ENCODE measurements at places on chromosomes 7 and 10. TPM values are rescaled to one million over a fixed set of nuclear protein-coding genes. Genes with fewer than 3 reads are reported as not detected.

- no peak for DNase-seq
Measured at GRCh38 chr7:122304996-122305421, 459 bp upstream of the FEZF1 start.

- no peak for DNase-seq
Measured at GRCh38 chr10:48940372-48940771, 732 bp upstream of the LRRC18 start.

DNA sequence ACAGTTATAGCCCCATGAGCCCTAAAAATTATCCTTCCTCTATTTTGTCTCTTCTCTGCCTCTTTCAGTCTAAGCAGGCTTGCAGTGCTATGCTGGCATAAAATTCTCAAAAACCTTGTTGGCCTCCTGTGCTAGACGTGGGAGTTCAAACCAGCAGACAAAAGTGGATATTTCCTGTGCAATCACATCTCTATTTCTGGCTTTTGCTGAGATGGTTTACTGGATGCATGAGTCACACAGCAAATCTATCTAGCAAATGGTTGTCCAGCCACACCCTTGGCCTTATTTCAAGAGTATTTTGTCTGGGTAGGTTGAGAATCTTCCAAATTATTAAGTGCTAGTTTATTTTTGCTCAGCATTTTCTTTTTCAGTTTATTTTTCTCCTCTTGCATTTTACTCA, 370.8 kb downstream of the CDC14C start:
- DNase-seq: peak; percentile 96

GRCh38 chr7:36272567-36273269, 116.9 kb upstream of the ANLN start:
- DNase-seq: no peak

DNA sequence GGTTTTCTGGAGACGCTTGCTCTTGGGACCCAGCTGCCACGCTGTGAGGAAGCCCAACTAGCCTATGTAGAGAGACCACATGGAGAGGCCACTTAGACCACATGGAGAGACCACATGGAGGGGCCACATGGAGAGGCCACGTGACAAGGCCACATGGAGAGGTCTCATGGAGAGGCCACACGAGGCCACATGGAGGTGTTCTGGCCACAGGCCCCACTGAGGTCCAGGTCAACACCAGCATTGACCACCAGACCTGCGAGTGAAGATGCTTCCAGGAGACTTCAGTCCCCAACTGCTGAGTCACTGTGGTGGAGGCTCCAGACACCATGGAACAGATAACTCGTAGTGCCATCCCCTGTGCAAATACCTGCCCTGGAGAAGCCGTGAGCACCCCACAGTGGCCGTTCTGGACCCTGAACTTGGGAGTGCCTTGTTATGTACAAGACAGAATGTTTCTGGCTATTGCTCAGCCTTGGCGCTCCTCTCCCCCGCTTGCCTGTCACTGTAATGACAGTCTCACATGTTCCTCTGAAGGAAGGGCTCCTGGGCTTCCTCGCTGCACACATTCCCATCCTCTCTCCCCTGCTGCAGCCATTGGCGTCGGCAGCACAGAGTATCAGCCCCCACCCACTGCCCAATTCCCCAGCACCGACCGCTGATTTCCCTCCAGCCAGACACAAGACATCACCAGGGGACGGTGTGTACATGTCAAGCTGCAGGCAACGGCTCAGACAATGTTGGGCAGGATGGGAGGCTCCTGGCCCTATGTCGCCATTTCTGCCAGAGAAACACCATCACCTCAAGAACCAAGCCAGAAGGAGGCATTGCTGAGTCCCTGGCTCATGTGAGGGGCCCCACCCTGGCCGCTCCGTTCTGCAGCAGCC, 49.0 kb upstream of the TNRC18 start:
- DNase-seq: no peak

GRCh38 chr7:42940985-42941847, 9.0 kb downstream of the MRPL32 start:
- DNase-seq: peak; percentile 84

DNA sequence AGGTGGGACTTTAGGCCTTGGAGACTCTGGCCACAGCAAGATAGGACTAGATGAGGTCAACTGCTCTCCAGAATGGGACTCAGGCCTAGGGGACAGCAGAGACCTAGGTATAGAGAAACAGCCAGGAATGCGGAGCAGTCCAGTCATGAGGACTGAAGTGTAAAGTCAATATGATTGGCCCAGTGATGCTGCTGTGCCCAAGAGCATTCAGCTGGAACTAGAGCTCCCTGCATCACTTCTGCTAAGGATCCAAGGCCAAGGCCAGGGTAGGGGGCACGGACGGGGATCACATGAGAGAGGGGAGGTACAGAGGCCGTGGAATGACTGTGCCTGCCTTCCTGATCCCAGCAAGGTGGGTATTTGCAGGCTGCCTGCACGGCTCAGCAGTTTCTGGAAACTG, 237.9 kb downstream of the FRMD4A start:
- DNase-seq: no peak

GRCh38 chr7:135390829-135391228, 119.1 kb downstream of the CNOT4 start:
- no peak for DNase-seq

GRCh38 chr7:11726794-11727155, 105.2 kb downstream of the THSD7A start:
- no peak for DNase-seq

DNA sequence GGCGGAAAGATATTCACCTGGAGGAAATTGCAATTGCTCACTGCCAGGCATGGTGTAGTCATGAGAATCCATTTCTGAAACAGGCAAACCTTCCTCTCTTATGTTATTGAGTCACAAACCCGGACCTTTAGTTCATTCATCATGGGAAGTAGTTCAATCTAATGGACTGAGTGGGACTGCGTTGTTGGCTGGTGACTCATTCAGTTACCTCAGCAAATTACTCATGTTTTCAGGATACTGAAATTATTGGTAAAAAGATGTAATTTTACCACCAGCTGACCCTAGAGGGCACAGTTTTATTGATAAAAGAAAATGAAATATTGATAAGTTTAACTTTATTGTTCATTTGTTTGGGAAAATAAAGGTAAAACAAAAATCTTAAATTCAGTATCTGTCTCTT, 1194.4 kb upstream of the SORCS1 start:
- DNase-seq: peak; percentile 96

GRCh38 chr7:18771834-18772566, 276.5 kb downstream of the HDAC9 start:
- DNase-seq: no peak

- no peak for DNase-seq
Measured at GRCh38 chr7:123351516-123352505, 152.0 kb upstream of the SLC13A1 start.

GRCh38 chr10:71753091-71753959, 20.0 kb downstream of the VSIR start:
- DNase-seq: no peak

- DNase-seq: no peak
Measured at GRCh38 chr10:103980288-103980906, 13.5 kb downstream of the SLK start.

DNA sequence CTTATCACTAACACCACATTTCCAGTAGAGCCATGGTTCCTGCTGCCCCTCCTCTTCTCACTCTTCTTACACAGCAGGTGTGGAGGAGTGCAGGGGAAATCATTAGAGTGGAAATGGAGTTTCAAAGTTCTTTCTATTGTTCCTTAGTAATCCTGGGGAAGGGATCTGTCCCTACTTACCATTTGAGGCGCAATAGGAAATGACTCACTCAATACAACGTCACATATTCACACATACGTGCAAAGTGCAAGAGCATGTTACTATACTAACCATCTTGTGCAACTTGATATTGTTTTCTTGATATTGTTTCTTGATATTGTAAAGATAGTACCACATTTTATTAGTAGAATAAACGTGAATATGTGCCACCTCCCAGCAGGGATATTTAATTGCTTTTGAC, 1010.2 kb downstream of the DNAJB9 start:
- DNase-seq: peak; percentile 1

GRCh38 chr7:100693312-100694097, 545 bp downstream of the GIGYF1 start:
- no peak for DNase-seq

DNA sequence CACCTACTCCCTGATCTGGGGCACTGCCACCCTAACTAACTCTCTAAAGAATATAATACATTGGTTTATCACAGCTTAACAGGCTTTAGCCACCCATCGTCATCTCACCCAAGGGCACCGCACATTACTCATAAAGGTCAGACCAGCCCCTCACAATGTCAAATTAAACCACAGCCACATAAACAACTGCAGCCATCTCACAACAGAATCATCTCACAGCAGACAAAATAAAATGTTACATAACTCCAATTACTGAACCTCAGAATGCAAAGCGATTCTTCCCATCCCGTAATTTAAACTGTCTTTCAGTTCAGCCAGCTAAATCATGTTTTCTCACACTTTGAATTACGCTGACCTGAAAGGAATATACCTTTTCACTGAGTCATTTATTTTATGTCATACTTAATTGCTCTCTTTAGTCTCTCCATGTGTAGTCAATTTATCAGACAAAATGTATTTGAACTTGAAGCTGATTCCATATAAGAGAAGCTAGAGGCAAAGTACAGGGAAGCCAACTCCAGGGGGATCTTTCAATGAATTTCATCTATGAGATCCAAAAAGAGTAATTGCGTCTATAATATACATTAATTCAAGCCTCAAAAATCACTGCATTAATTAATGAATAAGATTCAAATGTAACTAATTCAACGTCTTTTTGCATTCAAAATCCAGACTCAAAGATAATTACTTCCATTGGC, 96.9 kb upstream of the NEBL start:
- peak; percentile 85 for DNase-seq

- no peak for DNase-seq
Measured at GRCh38 chr10:20454331-20454730, 442.8 kb downstream of the NEBL start.

GRCh38 chr7:29102558-29103151, 43.7 kb downstream of the CPVL start:
- DNase-seq: peak; percentile 75

- DNase-seq: no peak
Measured at GRCh38 chr10:121098751-121099150, 247.6 kb downstream of the WDR11 start.

DNA sequence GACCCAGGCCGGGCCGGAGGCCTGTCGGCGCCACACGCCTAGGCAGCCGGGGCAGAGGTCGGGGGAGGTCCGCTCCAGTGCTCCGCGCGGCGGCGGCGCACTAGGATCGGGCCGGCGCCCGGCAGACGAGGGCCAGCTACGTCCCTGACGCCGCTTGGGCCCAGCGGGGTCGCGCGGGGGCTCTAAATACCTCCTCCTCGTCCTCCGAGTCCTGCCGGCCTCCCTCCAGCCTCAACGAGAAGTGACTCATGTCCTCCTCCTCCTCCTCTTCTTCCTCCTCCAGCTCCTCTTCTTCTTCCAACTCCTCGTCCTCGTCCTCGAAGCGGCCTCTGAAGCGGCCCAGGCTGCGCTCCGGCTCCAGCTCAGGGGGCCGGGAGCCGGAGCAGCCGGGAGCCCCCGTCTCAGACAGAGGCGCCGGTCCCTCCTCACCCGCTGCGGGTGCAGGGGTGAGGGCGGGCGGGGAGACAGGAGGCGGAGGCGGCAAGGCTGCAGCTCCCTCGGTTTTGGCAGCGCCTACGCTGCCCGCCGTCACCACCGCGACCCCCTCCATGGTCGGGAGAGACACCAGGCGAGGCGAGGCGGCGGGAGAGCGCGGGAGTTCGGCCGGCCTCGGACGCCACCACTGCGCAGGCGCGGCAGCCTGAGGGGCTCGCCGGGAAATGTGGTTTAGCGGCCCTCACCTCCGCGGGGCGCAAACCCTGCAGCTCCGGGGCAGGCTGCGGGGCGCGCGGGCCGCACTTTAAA, at the start of gene PCGF6:
Gene PCGF6 (minus strand): TSS at position 624 of the 744 bp plus-strand sequence. CDS start 74 bp downstream, at position 550.
- DNase-seq: peak; percentile 67

Gene HNRNPA2B1
- total RNA-seq: 257 TPM

Gene KLF14
- 0.60 TPM for total RNA-seq

Gene TMEM225B
- not detected for total RNA-seq

Gene NODAL
- not detected for total RNA-seq

Gene ADCY1
- total RNA-seq: 4.4 TPM

Gene GPR37
- 1.3 TPM for total RNA-seq

Gene CLDN3
- total RNA-seq: not detected

Gene ANKRD7
- 3.2 TPM for total RNA-seq

Gene RGR
- not detected for total RNA-seq

Gene ICA1
- total RNA-seq: 6.5 TPM

Gene EZH2
- 39.5 TPM for total RNA-seq
